IMR-90 (cell line): ENCODE measurements at places on chromosomes 16 and 17. TPM values are rescaled to one million over a fixed set of nuclear protein-coding genes. Genes with fewer than 3 reads are reported as not detected.

Gene CCDC40
- 0.90 and 1.9 TPM in 2 replicates for total RNA-seq

DNA sequence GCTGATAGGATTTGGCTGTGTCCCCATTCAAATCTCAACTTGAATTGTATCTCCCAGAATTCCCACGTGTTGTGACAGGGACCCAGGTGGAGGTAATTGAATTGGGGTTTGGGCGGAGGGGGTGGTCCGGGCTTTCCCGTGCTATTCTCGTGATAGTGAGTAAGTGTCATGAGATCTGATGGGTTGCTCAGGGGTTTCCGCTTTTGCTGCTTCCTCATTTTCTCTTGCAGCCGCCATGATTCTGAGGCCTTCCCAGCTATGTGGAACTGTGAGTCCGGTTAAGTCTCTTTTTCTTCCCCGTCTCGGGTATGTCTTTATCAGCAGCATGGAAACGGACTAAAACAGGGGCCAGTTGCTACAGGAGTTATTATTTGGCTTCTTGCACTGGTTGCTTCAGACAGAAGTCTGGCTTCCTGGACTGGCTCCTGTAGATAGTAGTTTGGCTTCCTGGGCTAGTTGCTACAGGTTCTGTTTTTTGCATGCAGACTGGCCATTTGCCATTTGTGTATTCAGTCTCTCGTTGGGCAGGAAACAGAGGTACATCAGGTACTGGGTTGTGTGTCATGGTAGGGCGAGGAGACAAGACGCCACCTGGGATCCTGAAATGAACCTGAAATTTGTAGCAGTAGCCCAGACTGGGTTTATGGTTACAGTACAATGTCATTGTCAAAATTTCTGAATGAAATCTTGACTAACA, 32.6 kb downstream of the CNTNAP4 start:
- no peak for DNase-seq

Gene DPEP3
- total RNA-seq = not detected in 2 replicates

- DNase-seq = no peak
Observed at GRCh38 chr17:77555741-77556291, 402.7 kb upstream of the TNRC6C start.

Gene ST6GALNAC1
- not detected in 2 replicates for total RNA-seq

Gene GLIS2
- total RNA-seq = 0.36 and 0.56 TPM in 2 replicates

GRCh38 chr17:61996916-61997605, 68.0 kb downstream of the MED13 start:
- no peak for DNase-seq

GRCh38 chr17:74324521-74324920, 1.5 kb upstream of the KIF19 start:
- DNase-seq = no peak

DNA sequence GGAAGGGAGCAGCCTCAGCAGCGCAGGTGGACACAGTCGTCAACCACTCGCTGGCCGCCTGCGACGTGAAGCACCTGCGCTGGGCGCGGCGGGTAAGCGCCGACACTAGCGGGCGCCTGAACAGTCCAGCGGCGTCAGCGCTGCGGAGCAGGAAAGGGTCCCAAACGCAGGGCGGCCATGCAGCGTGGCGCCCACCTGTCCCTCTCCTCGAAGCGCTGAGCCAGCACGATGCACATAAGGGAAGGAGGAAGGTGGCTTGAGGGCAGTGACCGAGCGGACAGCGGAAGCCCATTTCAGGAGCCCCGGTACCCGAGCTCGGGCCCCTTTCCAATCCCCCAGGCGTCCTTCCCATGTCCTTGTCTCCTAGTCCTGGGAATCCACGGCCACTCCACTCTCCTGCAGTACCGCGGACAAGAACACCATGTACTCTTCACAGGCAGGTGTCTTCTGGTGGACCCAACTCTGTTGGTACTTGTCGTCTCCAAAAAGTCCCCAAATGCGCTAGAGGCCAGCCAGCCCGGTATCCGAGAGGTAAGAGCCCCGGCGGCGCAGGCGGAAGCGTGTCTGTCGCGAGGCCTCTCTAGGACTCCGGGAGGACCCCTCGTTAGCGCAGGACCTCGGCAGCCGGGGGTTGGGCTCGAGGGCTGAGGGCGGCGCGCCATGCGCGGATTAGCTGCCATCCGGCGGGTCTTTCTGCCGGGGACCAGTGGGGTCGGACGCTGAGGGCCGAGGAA, 14.4 kb downstream of the ZNF232 start:
- no peak for DNase-seq

DNA sequence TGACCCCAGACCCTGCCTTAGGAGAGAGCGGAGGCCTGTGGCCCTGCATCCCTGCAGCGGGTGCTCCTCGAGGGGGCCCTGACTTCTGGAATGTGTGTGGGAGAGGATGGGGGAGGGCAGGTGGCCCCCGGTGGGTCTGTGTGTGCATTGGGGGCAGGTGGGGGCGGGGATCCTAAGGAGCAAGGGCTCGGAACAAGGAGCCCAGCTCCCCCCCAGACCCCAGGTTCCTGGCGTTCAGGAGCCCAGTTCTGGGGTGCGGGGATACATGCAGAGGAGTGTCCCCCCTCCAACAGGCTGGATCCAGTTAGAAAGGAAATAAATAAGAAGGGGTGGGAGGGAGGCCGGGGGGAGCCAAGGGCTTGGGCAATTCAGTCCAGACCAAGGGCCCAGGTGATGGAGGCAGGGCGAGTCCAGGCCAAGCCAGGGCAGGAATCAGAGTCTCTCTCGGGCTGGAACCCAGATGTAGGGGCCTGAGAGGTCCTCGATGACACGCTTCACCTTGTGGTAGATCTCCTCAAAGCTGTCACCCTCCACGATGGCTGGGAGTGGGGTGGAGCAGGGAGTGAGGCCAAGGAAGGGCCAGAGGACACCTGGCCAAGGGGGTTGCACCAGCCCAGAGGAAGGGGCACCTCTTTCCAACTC, 11.2 kb upstream of the ASGR1 start:
- no peak for DNase-seq

Gene FAM117A
- total RNA-seq = 0.56 and 0.72 TPM in 2 replicates

- DNase-seq = peak; percentile 86
Observed at GRCh38 chr17:77374170-77374936, 233.6 kb downstream of the SEC14L1 start.

DNA sequence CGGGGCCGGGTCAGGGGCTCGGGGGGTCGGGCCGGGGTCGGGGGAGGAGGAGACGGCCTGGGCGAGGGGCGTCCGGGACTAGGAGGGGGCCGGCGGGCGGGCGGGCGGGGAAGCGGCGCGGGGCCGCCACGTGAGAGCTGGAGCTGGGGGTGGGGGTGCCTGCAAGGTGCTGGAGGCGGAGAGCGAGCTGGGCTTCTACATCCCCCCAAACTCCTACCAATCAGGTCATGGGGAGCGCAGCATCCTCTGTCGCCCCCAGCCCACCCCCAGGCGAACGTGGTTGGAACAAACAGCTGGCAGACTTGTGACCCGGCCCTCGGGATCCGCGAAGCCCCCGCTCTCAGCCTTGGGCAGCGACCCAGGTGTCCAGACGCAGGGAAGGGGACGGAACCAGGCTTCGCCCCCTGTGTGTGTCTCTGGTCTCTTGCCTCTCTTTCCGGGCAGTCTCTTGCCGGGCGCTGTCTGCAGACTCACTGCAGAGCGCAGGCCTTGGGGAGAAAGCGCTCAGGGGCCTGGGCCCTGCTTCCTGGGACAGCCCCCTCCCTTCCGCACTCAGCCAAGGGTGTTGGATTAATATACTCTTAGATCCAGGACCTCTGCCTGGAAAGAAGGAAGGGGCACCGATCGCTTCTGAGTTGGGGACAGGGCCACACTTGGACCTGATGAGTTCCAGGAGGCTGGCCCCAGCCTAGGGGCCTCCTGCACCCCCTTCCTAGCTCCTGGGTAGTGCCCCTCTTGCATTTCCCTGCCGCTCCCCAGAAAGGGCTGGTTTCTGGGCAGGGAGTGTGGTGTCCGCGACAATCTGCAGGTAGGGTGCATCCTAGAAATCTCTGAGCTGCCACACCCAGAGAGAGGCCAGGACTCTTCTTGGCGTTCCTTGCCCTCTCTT, 722 bp downstream of the RASL10B start:
- no peak for DNase-seq

DNA sequence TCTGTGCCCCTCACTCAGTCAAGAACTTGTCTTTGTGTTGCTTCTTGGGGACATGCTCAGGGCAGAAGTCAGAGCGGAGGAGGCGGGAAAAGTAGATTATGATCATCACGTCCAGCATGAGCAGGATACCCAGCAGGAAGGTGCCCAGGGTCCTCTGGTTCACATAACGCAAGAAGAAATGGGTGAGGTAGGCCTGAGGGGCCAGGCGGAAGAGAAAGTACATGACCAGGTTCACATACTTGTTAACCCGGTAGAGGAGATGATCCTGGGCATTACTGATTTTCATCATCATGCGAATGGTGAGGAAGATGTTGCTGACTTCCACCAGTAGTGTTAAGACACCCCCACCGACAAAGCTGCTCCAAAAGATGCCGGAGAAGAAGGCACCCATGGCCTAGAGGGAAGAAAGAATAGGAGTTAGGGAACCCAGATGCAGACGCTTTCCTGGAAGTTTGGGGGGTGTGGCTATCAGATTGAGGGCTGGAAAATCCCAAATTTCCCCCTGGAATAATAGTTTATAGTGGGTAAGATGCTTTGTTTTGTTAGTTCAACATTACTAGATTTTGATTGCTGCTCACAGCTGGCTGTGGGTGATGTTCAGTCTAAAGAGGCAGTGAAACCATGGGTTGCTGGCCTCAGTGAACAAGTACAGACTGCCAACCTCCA, 1.4 kb downstream of the TLCD1 start:
- no peak for DNase-seq

GRCh38 chr16:8380311-8380710, 210.0 kb downstream of the TMEM114 start:
- DNase-seq = no peak

Gene ZFP1
- total RNA-seq = 16.0 and 16.9 TPM in 2 replicates

GRCh38 chr16:87108278-87108677, 208.9 kb downstream of the C16orf95 start:
- no peak for DNase-seq

DNA sequence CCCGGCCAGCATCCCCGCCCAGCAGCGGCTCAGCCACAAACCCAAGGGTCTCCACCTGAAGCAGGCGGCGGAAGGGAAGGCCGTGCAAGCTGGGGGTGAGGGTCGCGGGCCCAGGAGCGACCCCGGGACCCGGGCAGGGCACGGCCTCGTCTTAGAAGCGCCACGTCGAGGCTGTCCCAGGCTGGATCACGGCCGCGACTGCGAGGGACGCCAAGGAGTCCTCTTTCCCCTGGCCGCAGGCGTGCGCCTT, 538 bp upstream of the CCNF start:
- no peak for DNase-seq

DNA sequence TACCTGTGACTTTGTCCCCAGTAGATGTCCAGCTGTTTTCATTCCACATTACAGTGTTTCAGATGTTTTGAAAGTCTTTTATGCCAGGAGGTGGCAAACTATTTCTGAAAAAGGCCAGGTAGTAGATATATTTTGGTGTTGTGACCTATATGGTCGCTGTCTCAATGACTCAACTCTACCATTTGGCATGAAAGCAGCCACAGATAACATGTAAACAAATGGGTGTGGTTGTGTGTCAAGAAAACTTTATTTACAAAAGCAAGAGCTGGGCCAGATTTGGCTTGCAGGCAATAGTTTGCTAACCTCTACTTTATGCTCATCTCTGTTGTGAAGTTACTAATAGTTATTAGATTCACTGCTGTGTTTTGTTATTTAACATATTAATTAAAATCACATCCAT, 728.7 kb upstream of the EEF2KMT start:
- DNase-seq = no peak

Gene FLOT2
- total RNA-seq = 19.7 and 31.1 TPM in 2 replicates

Gene TP53TG3C
- total RNA-seq = not detected in 2 replicates

Gene FADS6
- not detected in 2 replicates for total RNA-seq

GRCh38 chr17:50467114-50467854, 1.4 kb downstream of the CHAD start:
- no peak for DNase-seq

Gene HEATR9
- total RNA-seq = not detected in 2 replicates
